ENCODE measurements at places on chromosomes 11 and 22.

GRCh38 chr11:44611687-44612434 lies 46.4 kb downstream of the CD82 start:
- no peak for DNase-seq

- no peak for DNase-seq
These were observed 70.1 kb upstream of the TENM4 start for GRCh38 chr11:79510960-79511359.

- DNase-seq, result peak; percentile 63
These were observed 1.4 kb upstream of the NEAT1 start for GRCh38 chr11:65420979-65421793.

DNA sequence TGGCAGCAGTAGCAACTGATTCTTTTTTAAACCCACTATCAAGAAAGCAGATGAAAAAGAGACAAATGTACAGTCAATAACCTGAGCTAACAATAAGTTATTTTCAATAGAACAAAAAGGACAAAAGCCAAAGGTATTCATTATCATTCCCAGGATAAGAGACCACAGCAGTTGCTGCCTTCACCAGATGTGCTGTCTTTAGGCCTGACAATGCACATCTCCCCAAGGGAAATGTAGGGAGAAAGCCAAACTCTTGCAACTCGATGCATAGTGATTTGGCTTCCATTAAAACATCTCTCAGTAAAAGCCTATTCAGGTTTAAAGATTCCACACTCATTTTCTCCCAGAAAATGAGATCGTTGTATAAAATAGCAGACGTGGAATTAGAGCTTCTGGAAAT lies 210.7 kb downstream of the METTL15 start:
- no peak for DNase-seq

- no peak for DNase-seq
These were observed 86.1 kb downstream of the ARHGAP8 start for GRCh38 chr22:44838316-44839016.

Data from ecto neural progenitor cell (in vitro differentiated cells).